ENCODE measurements at places on chromosomes 2 and 18.

DNA sequence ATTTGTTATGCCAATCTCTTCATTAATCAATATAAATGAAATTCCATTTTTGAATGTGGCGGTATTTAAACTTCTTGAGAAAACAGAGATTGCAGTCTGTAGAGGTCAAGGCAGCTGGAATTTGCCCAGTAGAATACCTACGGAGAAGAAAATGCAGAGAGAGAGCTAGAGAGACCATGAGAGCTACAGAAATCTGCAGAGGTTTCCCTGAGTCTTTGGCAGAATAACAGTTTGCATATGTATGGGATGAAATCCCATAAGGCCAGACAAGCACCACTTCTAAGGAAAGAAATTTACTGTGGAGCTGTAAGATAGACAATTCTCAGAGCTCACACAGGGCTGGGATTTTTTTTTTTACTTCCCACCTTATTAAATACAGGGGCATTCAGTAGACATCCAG, 23.6 kb upstream of the TMEFF2 start:
- DNase-seq = no peak

DNA sequence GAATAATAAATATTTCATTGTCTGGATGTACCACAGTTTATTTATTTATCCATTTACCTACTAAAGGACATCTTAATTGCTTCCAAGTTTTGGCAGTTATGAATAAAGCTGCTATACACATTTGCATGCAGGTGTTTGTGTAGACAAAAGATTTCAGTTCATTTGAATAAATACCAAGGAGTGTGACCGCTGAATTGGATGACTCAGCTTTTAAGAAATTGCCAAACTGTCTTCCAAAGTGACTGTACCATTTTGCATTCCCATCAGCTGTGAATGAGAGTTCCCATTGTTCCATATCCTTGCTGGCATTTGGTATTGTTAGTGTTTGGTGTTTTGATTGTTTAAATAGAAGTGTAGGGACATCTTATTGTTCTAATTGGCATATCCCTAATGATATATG, 36.2 kb upstream of the FMNL2 start:
- no peak for DNase-seq

DNA sequence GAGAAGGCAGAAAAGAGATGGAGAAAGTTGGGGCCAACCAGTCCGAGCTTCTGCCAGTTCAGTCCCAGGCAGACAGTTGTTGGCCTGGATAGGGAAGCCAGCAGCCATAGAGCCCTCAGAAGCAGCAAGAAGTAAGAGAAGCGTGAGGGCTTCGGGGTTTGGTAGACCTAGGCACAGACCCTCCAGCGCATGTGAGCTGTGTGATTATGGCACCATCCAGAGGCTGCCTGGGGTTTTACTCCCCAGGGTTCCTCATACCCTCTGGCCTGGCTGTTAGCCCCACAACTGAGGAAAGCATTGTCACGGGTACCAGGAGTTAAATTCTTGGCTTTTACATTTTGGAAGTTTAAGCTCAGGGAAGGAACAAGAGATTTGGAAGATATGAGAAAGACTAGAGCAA, 93.7 kb upstream of the RAB6C start:
- DNase-seq = no peak

- DNase-seq = no peak
Measured at GRCh38 chr18:35611518-35611917, 30.0 kb downstream of the GALNT1 start.

DNA sequence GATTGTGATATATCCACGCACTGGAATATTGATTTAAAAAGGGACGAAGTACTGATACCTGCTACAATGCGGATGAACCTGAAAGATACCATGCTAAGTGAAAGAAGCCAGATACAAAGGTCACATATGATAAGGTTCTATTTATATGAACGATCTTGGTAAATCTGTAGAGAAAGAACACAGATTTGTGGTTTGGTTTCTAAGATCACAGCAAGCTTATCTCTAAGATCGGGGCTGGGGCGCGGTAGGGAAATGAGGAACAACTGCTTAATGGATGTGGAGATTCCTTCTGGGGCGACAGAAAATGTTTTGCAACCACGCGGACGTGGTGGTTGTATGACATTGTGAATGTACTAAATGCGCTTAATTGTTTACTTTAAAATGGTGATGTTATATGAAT, 60.1 kb downstream of the NEDD4L start:
- no peak for DNase-seq

All from H54 (cell line).